GM12864 (cell line): ENCODE measurements at places on chromosomes 5 and 9.

DNA sequence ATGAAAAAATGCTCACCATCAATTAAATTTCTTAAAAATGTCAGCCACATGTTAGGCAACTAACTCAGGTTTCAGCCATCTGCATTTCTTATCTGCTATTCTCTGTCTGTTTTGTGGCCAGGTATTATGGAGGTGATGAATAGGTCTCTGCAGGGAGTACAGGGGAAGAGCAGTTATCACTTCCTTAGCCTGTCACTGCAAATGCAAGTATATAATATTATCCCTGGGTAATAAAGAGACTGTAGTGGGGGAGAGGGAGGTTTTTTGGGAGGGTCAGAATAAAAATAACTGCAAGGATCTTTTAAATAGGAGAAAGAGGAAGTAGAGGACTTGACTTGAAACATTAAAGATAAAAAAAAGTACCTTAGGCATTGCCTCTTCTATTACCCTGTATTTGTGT is 49.6 kb upstream of the PTGER4 start:
- DNase-seq = no peak

GRCh38 chr9:106954558-106954957 is 91.6 kb downstream of the ZNF462 start:
- DNase-seq = no peak

DNA sequence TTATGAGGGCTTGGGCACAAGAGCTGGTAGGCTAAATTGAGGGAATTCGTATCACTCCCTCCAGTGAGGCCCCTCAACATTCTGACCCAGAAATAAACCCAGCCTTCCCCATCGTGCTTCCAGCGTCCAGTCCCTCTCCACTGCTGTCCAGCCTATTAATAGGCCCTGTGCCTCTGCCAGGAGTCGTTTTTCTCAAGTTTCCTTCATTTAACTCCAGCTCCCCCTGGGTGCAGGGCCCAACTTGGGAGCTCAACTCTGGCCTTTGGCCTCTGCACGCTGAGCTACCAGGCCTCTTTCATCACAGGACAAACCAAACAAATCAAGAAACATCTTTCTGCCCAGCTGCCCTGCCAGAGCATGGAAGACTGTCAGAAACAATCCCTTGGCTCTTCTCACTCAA is 10.0 kb downstream of the HBEGF start:
- DNase-seq = no peak

- no peak for DNase-seq
Measured at GRCh38 chr9:91416096-91416712, 7.4 kb downstream of the NFIL3 start.

DNA sequence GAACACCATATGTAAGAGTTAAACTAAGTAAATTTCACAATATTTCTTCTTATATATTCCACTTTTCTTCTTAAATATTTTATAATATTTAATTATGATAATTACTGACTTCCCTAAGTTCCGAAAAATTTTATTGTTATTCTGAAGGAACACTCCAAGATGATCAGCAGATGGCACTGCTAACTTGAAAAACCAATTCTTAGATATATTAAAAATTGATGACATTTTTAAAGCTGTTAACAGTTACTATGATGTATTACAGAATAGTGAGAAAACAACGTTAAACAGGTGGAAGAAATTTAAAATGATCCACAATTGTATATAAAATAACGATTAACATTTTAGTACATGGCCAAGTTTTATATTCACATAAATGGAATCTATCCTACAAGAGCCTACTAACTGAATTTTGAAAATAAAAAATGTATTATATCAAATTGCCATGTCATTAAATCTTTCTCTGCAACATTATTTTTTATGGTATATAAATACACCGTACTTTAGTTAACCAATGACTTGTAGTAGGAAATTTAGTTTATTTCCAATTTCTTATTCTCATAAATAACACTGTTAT is 30.1 kb upstream of the MUSK start:
- DNase-seq = no peak

GRCh38 chr9:121281614-121282276 is 13.8 kb downstream of the GSN start:
- no peak for DNase-seq

DNA sequence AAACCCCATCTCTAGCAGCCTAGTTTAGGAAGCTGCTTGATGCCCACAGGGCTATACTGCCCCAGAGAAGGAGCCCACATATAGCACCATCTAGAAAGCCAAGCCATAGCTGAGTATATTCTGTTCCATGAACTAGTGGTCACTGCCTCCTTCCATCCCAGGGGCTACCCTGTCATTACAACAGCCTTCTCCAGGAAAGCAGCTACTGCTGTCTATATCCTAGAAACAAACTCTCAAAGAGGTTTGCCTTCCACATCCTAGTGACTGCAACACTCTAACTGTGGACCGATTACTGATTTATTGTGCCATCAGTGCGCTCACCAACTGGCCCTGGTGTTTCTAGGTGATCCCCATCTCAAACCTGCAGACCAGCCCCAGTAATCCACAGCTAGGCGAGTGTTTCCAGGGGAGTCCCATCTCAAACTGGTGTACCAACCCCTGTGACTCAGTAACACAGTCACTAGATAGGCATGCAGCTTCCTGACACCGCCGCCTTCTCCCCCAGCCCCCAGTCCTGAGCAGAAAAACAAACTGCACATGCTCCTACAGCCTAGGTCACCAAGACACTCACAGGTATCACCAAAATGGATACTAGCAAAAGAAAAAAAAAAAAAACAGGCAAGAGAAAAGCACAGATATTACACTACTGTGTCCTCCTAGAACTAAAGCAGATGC is 14.8 kb downstream of the SPTLC1 start:
- DNase-seq = no peak

DNA sequence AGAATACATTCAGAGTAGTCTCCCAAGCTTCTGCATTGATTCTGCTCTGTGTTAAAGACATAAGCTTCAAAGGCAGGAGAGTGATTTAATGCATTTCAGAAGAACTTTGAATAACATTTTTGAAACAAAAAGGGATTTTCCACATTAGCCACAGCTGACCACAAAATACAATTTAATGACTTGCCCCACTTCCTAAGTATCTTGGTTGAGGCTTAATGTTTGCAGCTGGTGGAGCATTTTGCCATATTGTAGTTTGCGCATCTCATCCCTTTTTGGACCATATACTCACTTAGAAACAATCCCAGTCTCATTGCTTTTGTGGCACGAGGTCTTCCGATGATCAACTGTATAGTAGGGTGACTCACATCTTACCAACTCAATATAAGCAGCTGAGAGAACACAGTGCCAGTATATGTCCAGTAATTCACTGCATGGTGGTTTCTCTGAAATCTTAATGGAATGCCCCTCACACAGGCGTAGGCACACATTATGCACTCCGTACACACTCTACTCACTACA is 455.8 kb upstream of the PTGER4 start:
- peak; percentile 30 for DNase-seq

DNA sequence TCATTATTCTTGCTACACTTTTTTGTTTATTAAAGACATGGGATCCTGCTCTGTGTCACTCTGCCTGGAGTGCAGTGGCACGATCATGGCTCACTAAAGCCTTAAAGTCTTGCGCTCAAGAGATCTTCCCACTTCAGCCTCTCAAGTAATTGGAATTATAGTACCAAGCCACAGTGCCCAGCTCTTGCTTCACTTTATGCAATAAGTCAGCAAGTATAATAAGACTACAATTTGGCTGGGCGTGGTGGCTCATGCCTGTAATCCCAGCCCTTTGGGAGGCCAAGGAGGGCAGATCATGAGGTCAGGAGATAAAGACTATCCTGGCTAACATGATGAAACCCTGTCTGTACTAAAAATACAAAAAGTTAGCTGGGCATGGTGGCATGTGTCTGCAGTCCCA is 5.9 kb downstream of the C9orf153 start:
- DNase-seq = no peak

- no peak for DNase-seq
Measured at GRCh38 chr5:107263387-107264018, 407.2 kb downstream of the EFNA5 start.

GRCh38 chr5:109956884-109957283 is 267.2 kb downstream of the MAN2A1 start:
- no peak for DNase-seq

DNA sequence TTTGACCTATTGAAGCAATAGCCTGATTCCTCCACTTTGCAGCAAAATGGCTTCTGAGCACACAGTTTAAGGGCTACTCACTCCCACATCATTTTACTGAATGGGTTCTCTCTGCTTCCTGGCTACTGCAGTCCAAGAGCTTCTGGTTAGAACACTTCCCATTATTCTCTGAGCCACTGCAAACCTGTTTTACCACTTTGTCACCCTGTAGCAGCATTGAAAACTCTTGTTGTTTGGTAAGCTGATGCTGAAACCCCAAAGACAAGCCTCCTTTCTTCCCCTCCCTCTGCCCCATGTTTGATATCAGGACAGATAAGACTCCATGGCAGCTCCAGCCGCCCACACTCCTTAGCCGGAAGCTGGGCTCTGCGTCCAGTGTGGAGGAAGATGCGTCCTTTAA is 84.4 kb upstream of the RARS1 start:
- DNase-seq = no peak

- no peak for DNase-seq
Measured at GRCh38 chr5:83357621-83358231, 113.8 kb upstream of the VCAN start.

DNA sequence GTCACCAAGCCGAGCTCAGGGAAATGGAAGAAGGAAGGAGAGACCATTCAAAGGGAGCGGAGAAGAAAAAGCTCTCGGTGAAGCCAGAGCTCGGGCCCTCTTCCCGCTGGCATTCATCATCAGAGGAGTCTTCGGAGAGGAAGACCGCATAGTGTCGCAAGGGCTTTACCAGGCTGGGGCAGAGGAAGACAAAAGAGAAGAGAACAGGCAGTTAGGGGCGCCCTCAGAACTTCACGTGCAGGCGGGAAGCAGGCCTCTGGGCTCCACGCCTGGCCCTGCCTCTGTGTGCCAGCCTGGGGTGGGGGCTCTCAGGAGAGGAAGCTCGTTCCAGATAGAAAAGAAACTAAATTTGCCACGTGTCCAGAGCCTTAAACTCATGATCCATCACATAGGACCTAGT is 31.7 kb downstream of the CRB2 start:
- no peak for DNase-seq

GRCh38 chr9:105535920-105536668 is 21.8 kb upstream of the FKTN start:
- no peak for DNase-seq

GRCh38 chr5:112390327-112390726 is 28.8 kb downstream of the EPB41L4A start:
- no peak for DNase-seq

DNA sequence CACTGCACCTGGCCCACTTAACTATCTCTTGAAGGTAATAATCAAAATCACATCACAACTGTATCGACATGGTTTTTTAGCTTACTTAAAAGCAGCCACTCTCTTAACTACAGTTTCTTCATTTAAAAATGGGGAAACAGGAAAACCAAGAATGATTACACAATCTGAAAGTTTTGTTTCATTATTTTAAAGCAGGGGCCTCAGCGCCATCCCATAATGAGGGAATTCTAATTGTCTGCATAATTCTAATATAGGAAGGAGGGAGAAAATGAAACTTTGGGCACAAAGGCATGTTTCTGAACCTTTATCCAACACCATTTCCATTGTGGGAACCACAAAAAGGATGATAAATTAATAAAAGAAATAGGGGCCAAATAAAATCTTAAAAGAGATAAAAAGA is 7.6 kb downstream of the HACD4 start:
- no peak for DNase-seq

DNA sequence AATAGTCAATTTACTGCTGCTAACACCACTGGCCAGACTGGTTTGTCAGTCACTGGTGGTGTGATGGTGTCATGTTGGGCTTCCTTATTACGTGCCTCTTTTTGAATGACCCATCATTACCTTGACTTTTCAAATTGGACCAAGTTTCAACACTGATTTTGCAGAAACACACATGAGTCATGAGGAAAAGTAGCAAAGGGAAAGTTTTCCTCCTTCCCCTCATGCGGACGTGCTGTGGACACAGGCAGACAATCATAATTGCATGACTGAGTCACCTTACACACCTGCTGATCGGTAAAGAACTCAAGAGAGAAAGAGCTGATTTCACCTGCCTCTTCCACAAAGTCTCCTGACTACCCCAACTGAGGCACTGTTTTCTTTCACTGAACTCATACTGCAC is 324.5 kb downstream of the ARRDC3 start:
- no peak for DNase-seq

DNA sequence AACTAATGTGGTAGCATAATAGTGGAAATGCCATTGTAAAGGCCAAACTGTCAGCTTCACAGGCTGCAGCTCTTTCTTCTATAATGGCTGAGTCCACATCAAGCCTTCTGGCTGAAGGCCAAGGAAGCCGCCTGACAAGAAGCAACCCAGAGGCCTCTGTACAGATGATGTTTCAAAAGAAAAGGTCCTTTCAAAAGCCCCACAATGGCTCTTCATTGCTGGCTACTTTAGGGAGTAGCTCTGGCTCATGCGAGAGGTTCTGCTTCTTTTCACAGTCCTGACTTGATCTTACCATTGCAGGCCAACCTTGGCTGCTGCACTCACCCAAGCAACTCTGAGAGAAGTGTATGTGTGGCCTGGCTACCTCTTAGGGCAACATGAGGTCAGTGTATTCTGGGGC is 54.5 kb upstream of the EQTN start:
- no peak for DNase-seq
